ENCODE measurements at places on chromosomes 2 and 18.

DNA sequence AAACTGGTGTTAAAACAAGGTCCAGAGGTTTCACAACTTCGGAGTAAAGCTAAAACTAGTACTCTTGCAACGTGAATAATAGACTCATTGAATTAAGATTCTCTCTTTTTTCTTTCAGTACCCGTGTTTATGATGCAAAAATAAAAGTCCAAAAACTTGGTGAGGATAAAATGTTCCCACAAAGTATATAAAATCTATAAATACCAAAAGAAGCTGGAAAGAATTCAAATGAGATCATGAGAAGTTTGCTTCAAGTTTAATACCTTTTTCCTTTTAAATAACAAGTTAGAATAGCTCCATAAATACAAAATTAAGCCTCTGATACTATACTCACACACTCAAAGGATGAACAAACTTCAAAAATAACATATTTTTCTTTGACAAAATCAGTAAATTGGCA lies 34.0 kb downstream of the METTL4 start:
- DNase-seq, result peak; percentile 34

DNA sequence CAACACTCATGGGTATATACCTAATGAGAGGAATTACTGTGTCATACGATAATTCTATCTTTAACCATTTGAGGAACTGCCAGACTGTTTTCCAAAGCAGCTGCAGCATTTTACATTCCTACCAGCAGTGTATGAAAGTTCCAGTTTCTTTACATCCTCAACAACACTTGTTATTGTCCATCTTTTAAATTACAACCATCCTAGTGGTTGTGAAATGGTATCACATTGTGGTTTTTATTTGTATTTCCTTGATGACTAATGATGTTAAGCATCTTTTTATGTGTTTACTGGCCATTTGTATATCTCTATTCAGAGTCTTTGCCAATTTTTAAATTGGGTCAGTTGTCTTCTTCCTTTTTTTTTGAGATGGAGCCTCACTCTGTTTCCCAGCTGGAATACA lies 4.0 kb upstream of the CKAP2L start:
- DNase-seq, result peak; percentile 87

DNA sequence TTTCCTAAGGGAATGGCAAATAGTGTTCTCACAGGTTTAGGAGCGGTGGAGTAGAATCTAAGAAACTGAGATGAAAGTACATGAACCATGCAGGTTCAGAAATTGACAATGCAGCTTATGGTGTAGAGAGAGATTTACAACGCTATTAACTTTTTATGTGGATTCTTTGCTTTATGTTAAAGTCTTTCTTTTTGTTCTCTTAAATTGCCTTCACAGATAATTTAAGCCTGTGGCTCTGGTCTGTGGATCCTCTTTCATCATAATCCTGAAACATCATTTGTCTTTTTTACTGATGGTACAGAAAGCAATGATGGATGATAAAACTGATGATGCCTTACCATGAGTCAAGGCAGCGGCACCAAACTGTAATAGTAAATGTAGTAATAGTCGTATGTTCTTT lies 30.3 kb downstream of the SOCS6 start:
- no peak for DNase-seq

- no peak for DNase-seq
These were observed 279.9 kb upstream of the CELF4 start for GRCh38 chr18:37845498-37845897.

Measured in fibroblast of villous mesenchyme (primary cell).